MM.1S (cell line): ENCODE measurements at places on chromosomes 16 and 17.

DNA sequence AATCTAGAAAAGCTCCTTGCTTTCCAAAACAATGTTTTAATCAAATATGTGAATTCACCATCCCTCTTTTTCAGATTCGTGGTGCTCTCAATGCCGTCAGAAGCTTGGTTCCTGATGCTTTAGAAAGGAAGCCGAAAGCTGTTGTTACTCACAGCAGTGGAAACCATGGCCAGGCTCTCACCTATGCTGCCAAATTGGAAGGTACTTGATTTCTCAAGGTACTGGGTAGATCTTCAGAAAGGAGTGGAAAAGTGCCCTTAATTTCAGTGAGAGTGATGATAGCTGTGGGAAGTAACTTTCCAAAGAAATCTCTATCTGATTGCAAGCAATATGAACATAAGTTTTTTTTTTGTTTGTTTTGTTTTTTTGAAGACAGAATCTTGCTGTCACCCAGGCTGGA, 14.0 kb downstream of the SRR start:
- DNase-seq = no peak

- no peak for DNase-seq
Measured at GRCh38 chr17:6048486-6048885, 21.7 kb upstream of the WSCD1 start.

GRCh38 chr17:82384730-82385481, 13.3 kb downstream of the UTS2R start:
- DNase-seq = peak; percentile 27

GRCh38 chr16:6861815-6862477, 470.7 kb upstream of the RBFOX1 start:
- no peak for DNase-seq

DNA sequence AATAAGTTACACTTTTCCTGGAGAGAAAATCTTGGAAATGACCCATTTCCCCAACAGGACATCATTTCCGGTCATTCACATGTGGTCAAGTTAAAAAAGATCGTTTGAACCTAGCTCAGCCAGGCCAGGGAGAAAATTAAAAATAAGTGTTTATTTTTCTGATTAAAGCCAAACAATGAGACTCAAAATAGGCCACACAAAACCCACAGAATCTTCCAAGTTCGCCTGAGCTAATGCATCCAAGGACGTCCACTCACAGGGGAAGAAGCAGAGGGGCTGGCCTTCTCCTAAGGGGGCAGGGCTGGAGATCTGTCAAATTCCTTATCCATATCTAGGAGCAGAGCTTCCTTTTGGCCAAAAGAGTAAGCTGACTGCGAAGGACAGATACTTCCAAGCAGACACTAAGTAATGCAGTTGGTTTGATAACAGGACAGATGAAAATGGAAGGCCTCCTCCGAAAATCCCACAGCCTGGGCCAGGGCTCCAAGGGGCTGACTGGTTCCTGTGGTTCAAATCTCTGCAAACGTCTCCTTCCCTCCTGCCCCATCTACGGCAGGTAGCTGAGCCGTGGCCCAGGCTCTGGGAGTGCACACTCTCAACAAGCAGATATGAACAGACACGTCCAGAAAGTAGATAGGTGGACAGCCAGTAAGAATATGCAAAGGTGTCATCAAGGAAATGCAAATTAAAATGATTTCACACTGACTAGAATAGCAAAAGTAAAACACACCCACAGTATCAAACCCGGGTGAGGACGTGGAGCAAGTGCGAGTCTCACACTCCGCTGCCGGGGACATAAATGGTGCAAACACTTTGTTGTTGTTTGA, 98.5 kb downstream of the MRM3 start:
- no peak for DNase-seq

DNA sequence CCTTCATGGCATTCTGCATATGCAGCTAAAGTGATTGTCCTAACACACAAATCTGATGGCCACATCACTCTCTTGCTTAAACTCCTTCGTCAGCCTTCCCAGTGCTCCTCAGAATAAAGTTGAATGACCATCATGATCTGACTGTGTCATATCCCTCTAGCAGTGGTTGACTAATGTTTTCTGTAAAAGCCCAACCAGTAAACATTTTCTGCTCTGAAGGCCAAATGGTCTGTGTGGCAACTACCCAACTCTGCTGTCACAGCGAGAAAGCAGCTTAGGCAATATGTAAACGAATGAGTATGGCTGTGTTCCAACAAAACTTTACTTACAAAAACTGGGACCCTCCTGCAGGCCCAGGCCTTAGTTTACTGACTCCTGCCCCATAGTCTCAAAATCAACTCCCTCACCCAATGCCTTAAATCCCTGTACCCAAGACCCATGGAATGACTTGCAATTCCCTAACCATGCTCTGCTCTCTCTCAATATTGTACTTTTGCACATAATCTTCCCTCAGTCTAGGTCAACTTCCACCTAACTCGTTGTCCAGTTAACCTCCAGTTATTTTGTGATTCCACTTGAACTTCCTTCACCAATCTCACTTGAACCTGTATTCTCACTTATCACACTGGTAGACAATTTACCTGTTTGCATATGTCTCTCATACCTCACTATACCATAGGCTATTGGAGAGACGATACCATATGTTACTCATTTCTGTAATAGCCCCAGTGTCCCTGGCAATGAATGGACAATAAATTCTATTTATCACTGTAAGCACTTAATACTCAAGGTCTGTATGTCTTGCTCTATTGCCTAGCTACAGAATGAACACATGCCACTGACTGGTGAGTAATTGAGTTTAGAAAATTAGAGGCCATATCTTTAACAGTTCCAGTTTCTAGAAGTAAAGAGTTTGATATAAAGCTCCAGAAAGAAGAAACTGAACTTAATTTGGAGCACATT, 29.1 kb downstream of the TMEM100 start:
- DNase-seq = no peak

DNA sequence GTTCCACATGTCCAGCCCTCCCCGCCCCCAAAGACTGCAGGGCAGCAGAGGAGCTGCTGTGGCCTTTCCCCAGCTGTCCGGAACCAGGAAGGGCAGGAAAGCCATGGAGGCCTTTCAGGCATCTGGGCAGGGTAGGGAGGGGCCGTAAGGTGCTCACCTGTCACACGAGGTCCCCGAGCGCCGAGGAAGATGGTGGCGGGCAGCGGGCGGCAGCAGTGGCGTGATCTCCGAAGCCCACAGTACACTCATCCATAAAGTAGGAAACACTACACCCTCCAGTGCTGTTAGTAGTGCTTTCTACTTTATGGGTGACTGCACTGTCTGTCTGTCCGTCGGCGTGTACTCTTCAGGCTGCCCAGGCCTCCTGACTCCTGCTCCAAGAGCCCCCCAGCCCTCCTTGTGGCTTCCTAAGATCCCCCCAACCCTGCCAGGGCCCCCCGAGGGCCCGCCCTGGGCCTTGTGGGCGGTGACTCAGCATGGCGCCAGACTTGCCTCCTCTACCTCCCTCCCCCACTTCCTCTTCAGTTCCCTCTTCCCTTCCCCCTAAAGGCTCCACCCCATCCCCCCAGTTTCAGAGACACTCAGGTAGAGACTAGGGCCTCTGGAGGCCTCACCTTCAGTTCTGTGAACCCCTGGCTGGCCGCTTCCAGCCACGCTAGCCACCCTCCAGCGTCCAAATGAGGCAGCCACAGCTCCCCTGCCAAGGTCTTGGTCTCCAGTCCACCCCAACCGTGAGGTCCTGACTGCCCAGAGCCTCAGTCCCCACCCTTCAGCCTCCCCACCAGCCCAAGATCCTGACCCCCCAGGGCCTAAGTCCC, 2.6 kb upstream of the TSPOAP1 start:
- peak; percentile 74 for DNase-seq

GRCh38 chr16:21554795-21555585, 44.4 kb upstream of the METTL9 start:
- peak; percentile 99 for DNase-seq

DNA sequence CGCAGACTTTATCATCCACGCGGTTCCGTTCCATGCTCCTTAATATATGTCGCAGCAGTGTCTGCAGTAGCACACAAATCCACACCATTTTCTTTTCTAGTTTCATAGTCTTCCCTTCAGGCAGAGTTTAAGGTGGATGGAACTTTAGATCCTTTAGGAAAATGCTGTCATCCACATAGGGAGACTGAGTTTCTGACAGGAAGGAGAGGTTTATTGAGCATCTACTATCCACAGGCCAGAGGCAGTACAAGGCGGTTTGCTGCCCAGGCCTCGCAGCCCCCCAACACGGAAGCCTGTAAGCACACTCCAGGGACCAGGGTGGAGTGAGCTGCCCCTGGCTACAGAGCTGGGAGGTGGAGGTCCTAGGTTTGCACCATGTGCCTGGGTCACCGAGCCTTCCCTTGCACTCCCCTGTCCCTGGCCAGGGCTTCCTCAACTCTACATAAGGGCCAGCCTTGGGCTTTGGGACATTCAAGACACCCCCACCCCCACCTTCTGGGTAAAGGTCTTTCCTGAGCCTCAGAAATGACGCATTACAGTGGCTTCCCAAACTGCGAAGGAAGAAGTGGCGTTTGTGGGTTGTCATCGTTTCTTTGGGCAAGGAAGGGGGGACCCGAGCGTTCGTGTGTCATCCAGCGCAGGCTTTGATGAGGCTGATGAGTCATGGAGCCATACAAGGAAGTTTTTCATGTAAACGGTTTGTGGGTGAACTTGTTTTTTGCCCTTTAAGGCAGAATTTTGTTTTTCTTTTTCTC, 146.5 kb upstream of the PLCG2 start:
- no peak for DNase-seq

GRCh38 chr16:68381363-68381724, 67.0 kb downstream of the SMPD3 start:
- no peak for DNase-seq

DNA sequence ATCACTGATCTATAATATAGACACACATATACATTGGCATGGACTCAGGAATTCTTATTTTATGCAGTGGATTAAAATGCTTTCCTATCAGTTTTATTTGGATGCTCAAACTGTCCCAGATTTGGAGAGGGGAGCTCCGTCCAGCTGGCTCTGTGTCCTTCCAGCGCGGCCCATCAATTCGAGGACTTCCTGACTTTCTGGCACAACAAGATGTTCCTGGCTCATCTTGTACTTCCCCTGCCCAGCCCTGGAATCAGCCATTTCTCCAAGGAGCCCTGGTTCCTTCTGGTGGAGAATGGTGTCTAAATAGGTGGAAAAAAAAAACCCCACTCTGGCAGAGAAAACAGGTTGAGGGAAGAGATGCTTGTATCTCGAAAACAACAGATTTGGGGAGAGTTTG, 94.5 kb downstream of the CRISPLD2 start:
- DNase-seq = no peak

GRCh38 chr17:61806936-61807335, 56.4 kb downstream of the BRIP1 start:
- DNase-seq = no peak

GRCh38 chr17:66381701-66382362, 79.4 kb downstream of the PRKCA start:
- DNase-seq = no peak

- no peak for DNase-seq
Measured at GRCh38 chr16:68754084-68754792, 17.1 kb downstream of the CDH1 start.

- no peak for DNase-seq
Measured at GRCh38 chr17:9308069-9308468, 267.6 kb downstream of the STX8 start.

GRCh38 chr17:57859601-57860413, 10.0 kb upstream of the MRPS23 start:
- DNase-seq = no peak

GRCh38 chr17:78387977-78388941, 9.8 kb downstream of the PGS1 start:
- no peak for DNase-seq

DNA sequence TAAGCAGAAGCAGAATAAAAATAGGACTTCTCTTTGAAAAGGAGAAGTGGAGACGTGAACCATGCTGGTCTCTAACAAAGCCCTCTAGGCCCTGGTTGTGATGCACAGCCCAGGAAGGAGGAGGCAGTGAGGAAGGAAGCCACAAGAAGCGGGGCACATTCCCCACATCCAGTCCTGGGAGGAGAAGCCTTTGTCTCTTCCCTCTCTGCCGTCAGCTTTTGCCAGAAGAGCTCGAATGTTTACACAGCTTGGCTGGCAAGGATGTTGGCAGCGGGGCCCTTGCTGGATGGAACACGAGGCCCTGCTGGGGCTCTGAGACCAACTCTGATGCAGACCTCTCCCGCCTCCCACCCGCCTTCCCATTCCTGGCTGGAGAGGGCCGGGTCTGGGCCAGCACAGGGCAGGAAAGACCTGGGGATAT, 91.3 kb downstream of the MAF start:
- DNase-seq = no peak

DNA sequence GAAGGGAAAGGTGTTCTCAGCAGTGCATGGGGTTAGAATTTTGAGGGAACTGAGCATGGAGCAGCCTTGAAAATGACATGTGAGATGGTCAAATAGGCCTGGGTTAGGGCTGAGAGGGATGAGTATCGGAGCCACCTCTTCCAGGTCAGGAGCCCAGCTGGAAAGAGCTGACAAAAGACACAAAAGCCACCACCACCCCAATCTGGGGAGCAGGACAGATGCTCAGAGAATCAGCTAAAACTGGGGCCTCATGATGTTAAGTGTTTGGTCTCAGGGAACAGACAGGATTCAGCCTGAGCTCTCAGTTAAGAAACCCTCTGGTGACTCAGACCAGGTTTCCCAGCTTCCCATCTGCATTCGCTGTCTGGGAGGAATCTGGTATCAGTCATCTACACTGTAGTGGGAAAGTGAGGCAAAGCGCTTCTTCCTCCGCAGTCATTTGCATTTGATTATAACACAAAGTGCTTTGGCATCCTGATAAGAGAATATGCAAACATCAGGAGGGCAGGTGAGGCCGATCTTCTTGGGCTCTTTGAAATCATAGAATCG, 2.6 kb downstream of the WNT9B start:
- no peak for DNase-seq

GRCh38 chr17:75350706-75351105, 54.8 kb downstream of the GRB2 start:
- DNase-seq = no peak

DNA sequence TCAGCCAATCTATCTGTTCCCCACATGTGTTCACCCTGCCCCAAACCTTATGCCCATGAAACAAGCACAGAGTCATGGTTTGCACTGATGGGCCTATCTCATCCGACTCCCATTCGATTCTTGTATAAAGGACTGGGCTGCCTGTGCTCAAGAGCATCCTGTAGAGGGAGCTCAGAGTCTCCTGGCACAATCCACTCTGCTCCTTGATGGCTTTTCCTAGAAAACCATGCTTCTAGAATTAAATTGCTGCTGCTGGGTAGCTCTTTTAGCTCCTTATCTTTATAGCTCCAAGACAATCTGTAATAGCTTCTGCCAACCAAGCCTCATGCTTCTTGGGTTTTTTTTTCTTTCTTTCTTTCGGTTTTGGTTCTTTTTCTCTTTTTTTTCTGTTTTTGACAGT, 9.7 kb downstream of the ZNF19 start:
- DNase-seq = no peak

DNA sequence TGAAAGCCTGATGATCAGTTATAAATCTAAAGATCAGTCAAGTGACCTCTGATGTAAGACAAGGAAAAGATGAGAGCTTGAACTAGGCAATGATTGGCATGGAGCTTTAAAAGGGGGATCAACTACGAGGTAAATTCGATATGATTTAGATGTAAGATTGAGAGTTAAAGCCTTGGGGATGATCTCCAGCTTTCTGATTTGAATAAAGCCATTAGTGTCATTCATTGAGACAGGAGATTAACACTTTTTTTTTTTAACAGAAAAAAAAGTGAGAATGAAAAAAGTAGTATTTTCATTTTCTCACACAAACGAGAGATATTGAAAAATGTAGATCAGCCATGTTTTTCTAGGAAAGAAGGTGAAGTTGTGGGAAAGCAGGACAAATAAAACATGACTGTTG, 225.4 kb downstream of the CNTNAP4 start:
- no peak for DNase-seq
